ENCODE measurements at places on chromosomes 6 and 20. TPM values are rescaled to one million over a fixed set of nuclear protein-coding genes. Genes with fewer than 3 reads are reported as not detected.

GRCh38 chr6:147117011-147117410, 87.2 kb upstream of the STXBP5 start:
- H3K27me3 ChIP-seq, result no peaks in the 10 kb centered on the region
- H3K36me3 ChIP-seq, result no peaks in the 10 kb centered on the region
- H3K4me1 ChIP-seq, result peaks cover 8% of the 10 kb centered on the region
- no peak for DNase-seq

- no peaks in the 10 kb centered on the region for H3K27me3 ChIP-seq
- no peak overlapping the region for H3K4me3 ChIP-seq
- no peaks in the 10 kb centered on the region for H3K36me3 ChIP-seq
- peak; percentile 73 for DNase-seq
Measured at GRCh38 chr20:47765691-47766594, 19.3 kb downstream of the SULF2 start.

Gene ADGRF5
- total RNA-seq, result not detected

DNA sequence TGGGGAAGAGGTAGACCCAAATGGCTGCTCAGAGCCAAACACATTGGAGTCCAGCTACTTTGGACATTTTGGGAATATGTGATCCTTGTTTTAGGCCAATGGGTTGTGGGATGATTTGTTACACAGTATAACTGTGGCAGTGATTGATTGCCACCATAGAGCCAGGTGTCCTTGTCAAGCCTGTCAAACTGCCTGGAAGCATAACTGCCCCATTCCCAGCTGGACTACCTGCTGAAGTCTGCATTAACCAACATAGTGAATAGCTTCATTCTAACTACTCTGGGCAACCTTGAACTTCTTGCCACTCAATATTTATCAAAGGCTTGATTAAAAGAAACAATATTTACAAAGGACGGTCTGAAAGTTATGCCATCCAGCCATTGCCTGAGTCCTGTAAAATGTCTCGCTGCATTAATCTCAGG, 164.7 kb downstream of the LINC00237 start:
- no peaks in the 10 kb centered on the region for H3K4me1 ChIP-seq
- no peaks in the 10 kb centered on the region for H3K36me3 ChIP-seq
- H3K4me3 ChIP-seq, result no peak overlapping the region
- H3K27ac ChIP-seq, result no peak overlapping the region

- H3K27me3 ChIP-seq, result peaks cover 19% of the 10 kb centered on the region
- peak overlapping the region; percentile 74 for H3K4me3 ChIP-seq
- H3K4me1 ChIP-seq, result peaks cover 31% of the 10 kb centered on the region
- H3K36me3 ChIP-seq, result peaks cover 34% of the 10 kb centered on the region
- peak; percentile 92 for DNase-seq
Measured at GRCh38 chr6:134173936-134174671, 121.7 kb upstream of the SLC2A12 start.

Gene NFATC2
- total RNA-seq, result 0.39 TPM

DNA sequence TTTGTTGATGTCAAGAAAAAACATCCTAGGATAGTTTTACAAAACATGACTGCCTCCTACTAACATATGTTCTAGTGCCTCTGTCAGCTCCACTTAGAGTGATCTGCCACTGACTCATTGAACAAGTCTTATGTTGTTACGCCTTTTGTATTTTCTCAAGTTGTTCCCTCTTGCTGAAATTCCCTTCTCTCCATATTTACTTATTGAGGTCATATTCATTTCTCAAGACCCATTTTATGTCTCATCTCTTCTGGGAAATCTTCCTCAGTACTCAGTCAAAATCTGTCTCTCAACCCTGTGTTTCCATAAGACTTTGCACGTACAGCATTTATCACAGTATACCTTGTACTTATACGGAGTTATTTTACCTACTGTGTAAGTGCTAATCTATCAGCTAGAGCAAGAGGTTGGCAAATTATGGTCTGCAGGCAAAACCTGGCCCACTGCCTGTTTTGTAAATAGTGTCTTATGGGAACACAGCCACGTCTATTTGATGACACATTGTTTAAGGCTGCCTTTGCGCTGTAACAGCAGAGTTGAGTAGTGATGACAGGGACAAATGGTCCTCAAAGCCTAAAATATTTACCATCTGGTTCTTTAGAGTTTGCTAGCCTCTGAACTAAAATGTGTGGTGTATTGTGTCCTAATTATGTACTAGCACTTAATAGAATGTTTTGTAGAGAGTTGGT, 83.4 kb downstream of the ADGRB3 start:
- H3K4me1 ChIP-seq, result peaks cover 10% of the 10 kb centered on the region
- no peaks in the 10 kb centered on the region for H3K36me3 ChIP-seq
- H3K4me3 ChIP-seq, result no peak overlapping the region
- H3K27me3 ChIP-seq, result no peaks in the 10 kb centered on the region
- no peak for DNase-seq
- H3K27ac ChIP-seq, result no peak overlapping the region

- H3K36me3 ChIP-seq, result no peaks in the 10 kb centered on the region
- peaks cover 17% of the 10 kb centered on the region for H3K4me1 ChIP-seq
- peaks cover 84% of the 10 kb centered on the region for H3K27me3 ChIP-seq
- H3K4me3 ChIP-seq, result peak overlapping the region; percentile 85
- H3K27ac ChIP-seq, result no peak overlapping the region
- peak; percentile 96 for DNase-seq
Measured at GRCh38 chr20:31484001-31484400, 8.9 kb downstream of the REM1 start.

Gene PAK5
- total RNA-seq, result 1.1 TPM

Data from GM23338 (cell line).